ENCODE measurements at places on chromosomes 11 and 22. TPM values are rescaled to one million over a fixed set of nuclear protein-coding genes. Genes with fewer than 3 reads are reported as not detected.

Gene SLC22A12
- not detected for total RNA-seq

DNA sequence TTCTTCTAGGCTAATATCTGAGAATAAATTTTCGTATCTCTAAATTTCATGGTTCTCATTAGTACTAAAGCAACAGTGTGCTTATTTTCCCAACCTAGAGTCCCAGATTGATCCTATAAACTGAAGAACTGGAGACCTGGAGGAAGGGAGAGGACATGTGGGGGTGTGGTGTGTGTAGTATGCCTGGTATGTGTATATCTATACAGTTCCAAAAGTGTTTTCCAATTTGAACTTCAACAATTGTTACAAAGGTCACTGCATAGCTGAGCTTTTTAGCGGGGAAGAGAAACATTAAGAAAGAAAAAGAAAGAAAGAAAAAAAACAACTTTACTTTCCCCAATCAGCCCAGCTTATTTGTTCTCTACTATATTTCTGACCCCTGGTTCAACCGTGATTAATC lies 152.1 kb downstream of the SOX6 start:
- H3K4me1 ChIP-seq: no peaks in the 10 kb centered on the region
- H3K36me3 ChIP-seq: no peaks in the 10 kb centered on the region
- no peak overlapping the region for H3K4me3 ChIP-seq
- H3K27ac ChIP-seq: no peak overlapping the region
- DNase-seq: no peak

DNA sequence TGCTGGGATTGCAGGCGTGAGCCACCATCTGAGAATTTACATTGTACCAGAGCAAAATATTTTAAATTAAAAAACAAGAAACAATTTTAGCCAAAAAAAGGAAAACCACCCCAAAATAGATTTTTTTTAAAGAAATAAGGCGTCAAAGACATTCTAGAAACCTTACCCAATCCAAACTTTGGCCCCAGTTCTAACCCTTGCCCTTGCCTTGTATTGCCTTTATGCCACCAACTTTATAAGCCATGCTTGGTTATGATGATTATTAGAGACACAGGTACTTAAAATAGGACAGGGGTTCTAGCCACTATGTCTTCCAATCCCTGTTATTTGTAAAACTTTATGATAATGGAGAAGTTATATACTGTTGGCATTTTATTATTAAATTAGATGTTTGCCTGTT lies 11.8 kb downstream of the C11orf54 start:
- no peaks in the 10 kb centered on the region for H3K27me3 ChIP-seq
- 0 out of 2 replicates have a peak, but pooled peaks cover 3% of the 10 kb centered on the region for H3K4me1 ChIP-seq
- no peak overlapping the region for H3K4me3 ChIP-seq
- no peaks in the 10 kb centered on the region for H3K36me3 ChIP-seq
- no peak overlapping the region for H3K27ac ChIP-seq

DNA sequence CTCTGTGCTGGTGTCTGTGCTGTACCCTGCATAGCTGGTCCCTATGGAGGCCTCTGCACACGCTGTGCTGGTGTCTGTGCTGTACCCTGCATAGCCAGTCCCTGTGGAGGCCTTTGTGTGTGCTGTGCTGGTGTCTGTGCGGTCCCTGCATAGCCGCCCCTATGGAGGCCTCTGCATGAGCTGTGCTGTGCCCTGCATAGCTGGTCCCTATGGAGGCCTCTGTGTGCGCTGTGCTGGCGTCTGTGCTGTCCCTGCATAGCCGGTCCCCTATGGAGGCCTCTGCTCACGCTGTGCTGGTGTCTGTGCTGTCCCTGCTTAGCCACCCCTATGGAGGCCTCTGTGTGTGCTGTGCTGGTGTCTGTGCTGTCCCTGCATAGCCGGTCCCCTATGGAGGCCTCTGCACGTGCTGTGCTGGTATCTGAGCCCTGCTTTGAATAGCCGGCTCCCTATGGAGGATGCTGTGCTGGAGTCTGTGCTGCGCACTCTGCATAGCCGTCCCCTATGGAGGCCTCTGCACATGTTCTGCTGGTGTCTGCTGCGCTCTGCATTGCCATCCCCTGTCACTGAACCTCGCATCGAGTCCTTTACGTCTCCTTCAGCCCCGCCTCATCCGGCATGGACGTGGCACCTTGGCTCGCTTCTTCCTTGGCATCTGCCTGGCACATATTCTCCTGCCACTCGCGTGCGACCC lies 6.2 kb downstream of the NADSYN1 start:
- no peak overlapping the region for H3K27ac ChIP-seq
- H3K4me1 ChIP-seq: no peaks in the 10 kb centered on the region
- no peak for DNase-seq
- no peaks in the 10 kb centered on the region for H3K27me3 ChIP-seq

DNA sequence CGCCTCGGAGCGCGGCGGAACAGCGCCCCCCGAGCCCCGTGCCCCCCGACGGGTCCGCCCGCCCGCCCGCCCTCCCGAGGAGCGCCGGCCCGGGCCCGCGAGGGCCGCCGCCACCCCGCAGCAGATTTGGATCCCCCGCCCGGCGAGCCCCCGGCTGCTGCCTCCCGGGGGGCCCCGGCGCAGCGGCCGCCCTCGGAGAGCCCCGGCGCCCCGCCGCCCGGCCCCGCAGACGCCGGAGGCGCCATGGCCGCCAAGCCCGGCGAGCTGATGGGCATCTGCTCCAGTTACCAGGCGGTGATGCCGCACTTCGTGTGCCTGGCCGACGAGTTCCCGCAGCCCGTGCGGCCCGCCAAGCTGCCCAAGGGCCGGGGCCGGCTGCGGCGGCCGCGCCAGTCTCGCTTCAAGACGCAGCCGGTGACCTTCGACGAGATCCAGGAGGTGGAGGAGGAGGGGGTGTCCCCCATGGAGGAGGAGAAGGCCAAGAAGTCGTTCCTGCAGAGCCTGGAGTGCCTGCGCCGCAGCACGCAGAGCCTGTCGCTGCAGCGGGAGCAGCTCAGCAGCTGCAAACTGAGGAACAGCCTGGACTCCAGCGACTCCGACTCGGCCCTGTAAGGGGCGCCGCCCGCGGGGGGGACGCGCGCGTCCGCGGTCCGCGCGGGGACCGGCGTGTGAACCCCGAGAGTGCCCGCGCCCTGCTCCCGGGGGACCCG lies 380 bp downstream of the C11orf96 start:
- peak overlapping the region; percentile 88 for H3K4me3 ChIP-seq
- H3K27ac ChIP-seq: peak overlapping the region; percentile 45
- peak; percentile 66 for DNase-seq
- no peaks in the 10 kb centered on the region for H3K27me3 ChIP-seq

- H3K27me3 ChIP-seq: no peaks in the 10 kb centered on the region
- peaks cover 16% of the 10 kb centered on the region for H3K4me1 ChIP-seq
- H3K27ac ChIP-seq: peak overlapping the region; percentile 31
- peak overlapping the region; percentile 78 for H3K4me3 ChIP-seq
- 0 out of 2 replicates have a peak, but pooled peaks cover 4% of the 10 kb centered on the region for H3K36me3 ChIP-seq
These were observed 462 bp downstream of the UBE2L6 start for GRCh38 chr11:57566905-57567514.

GRCh38 chr11:100800202-100800601 lies 113.1 kb downstream of the ARHGAP42 start:
- no peaks in the 10 kb centered on the region for H3K4me1 ChIP-seq
- no peak overlapping the region for H3K27ac ChIP-seq
- H3K27me3 ChIP-seq: no peaks in the 10 kb centered on the region
- H3K4me3 ChIP-seq: no peak overlapping the region
- no peaks in the 10 kb centered on the region for H3K36me3 ChIP-seq

GRCh38 chr11:94028436-94028835 lies 7.3 kb downstream of the HEPHL1 start:
- H3K36me3 ChIP-seq: no peaks in the 10 kb centered on the region
- H3K27me3 ChIP-seq: no peaks in the 10 kb centered on the region
- H3K4me3 ChIP-seq: no peak overlapping the region
- H3K27ac ChIP-seq: no peak overlapping the region
- no peaks in the 10 kb centered on the region for H3K4me1 ChIP-seq
- DNase-seq: no peak

Gene CRYBB2
- not detected for total RNA-seq

DNA sequence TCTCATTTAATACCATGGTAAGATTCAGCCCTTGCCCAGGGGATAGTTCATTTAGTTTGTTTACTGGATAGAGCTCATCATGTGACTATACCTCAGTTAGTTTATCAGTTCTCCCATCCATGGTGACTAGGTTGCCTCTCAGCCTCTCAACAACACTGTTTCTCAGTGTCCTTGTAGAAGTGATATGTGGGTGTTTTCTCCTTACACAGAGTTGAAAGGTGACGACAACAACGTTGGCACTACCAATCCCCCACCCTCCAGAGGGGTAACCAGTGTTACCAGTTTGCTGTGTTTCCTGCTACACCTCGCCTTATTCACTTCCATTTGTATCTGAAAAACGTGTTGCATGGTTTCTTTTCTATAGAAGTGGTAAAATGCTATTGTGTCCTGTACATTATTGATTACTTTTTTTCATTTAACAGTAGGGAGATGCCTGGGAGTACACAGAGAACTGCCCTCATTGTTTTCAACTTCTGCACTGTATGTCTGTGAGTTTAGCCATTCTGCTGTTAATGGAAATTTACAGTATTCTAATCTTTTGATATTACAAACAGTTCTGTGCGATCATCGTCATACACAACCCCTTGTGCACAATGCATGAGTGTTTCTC lies 11.6 kb downstream of the NEAT1 start:
- no peaks in the 10 kb centered on the region for H3K27me3 ChIP-seq
- H3K4me3 ChIP-seq: no peak overlapping the region
- H3K4me1 ChIP-seq: peaks cover 28% of the 10 kb centered on the region
- peaks cover 68% of the 10 kb centered on the region for H3K36me3 ChIP-seq
- H3K27ac ChIP-seq: no peak overlapping the region

Data from SJSA1 (cell line).